ENCODE measurements at places on chromosomes 13 and 19. TPM values are rescaled to one million over a fixed set of nuclear protein-coding genes. Genes with fewer than 3 reads are reported as not detected.

Gene OR4F17
- total RNA-seq, result not detected

Gene ZNF180
- 5.5 TPM for total RNA-seq

DNA sequence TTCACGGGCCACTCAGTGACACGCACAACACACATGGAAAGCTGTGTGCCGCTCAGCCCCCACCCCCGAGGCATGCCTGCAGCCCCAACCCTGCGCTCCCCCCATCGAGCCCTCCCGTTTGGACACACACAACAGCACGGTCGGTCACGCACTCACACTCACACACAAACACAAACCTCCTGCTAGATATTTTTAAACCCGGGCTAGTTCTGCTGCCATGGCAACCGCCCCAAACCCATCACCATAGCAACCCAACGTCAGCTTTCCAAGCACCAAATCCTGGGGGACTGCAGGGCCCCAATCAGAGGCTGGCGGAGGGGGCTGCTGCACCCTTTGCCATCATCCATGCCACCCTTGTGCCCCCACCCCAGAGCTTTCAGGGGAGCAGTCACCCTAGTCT, 2.5 kb upstream of the NOVA2 start:
- no peak overlapping the region for H3K4me3 ChIP-seq
- H3K4me1 ChIP-seq, result no peaks in the 10 kb centered on the region
- H3K27ac ChIP-seq, result no peak overlapping the region
- no peaks in the 10 kb centered on the region for H3K27me3 ChIP-seq
- no peaks in the 10 kb centered on the region for H3K36me3 ChIP-seq
- DNase-seq, result no peak

DNA sequence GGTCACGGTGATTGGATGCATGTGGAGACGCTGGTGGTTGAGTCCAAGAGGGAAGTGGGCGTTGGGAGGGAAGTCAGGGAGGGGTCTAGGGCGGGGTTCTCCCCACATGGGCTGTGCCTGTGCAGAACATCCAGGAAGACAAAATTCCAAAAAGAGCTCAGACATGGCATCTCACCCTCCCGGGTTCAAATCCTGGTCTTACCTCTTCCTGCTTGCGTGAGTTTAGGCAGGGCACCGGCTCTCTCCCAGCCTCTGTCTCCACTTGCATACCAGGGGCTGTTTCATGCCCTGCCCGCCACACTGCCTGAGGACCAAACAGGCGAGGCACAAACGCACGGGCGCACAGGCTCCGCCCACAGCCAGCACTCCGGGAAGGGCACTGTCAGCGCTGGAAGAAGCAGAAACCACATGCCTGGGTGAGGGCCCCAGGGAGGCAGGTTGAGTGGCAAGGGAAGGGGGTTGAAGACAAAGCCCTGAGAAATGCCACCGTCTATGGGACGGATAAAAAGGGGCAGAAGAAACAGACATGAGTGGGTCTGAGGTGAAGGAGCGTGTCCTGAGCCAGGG, 123.6 kb upstream of the SOX1 start:
- no peaks in the 10 kb centered on the region for H3K36me3 ChIP-seq
- H3K27ac ChIP-seq, result no peak overlapping the region
- H3K27me3 ChIP-seq, result no peaks in the 10 kb centered on the region
- no peaks in the 10 kb centered on the region for H3K4me1 ChIP-seq
- no peak for DNase-seq
- no peak overlapping the region for H3K4me3 ChIP-seq

DNA sequence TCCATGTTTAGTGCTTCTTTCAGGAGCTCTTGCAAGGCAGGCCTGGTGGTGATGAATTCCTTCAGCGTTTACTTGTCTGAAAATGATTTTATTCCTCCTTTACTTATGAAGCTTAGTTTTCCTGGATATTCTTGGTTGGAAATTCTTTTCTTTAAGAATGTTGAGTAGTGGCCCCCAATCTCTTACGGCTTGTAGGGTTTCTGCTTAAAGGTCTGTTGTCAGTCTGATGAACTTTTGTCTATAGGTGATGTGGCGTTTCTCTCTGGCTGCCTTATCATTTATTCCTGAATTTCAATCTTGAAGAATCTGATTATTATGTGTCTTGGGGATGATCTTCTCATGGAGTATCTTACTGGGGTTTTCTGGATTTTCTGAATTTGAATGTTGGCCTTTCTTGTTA, 26.0 kb downstream of the ZNF430 start:
- no peaks in the 10 kb centered on the region for H3K36me3 ChIP-seq
- H3K4me1 ChIP-seq, result no peaks in the 10 kb centered on the region
- no peak overlapping the region for H3K27ac ChIP-seq
- H3K4me3 ChIP-seq, result no peak overlapping the region

Gene PALM3
- 6.6 TPM for total RNA-seq

Gene C1QTNF9B
- total RNA-seq, result 0.08 TPM

Gene ZNF175
- 3.9 TPM for total RNA-seq

GRCh38 chr13:113633485-113633873, 24.5 kb downstream of the ATP4B start:
- no peak overlapping the region for H3K27ac ChIP-seq
- peaks cover 59% of the 10 kb centered on the region for H3K36me3 ChIP-seq

- H3K4me1 ChIP-seq, result no peaks in the 10 kb centered on the region
- no peak overlapping the region for H3K4me3 ChIP-seq
These were observed 18.0 kb downstream of the SLC5A5 start for GRCh38 chr19:17889609-17890214.

GRCh38 chr19:46173886-46174480, 25.9 kb downstream of the IGFL2 start:
- no peaks in the 10 kb centered on the region for H3K4me1 ChIP-seq
- H3K36me3 ChIP-seq, result no peaks in the 10 kb centered on the region
- DNase-seq, result no peak
- H3K27me3 ChIP-seq, result no peaks in the 10 kb centered on the region
- no peak overlapping the region for H3K4me3 ChIP-seq
- no peak overlapping the region for H3K27ac ChIP-seq

GRCh38 chr19:49665036-49665350, 664 bp downstream of the IRF3 start:
- peak overlapping the region; percentile 88 for H3K27ac ChIP-seq
- DNase-seq, result no peak
- no peaks in the 10 kb centered on the region for H3K27me3 ChIP-seq
- peaks cover 27% of the 10 kb centered on the region for H3K4me1 ChIP-seq
- peaks cover 8% of the 10 kb centered on the region for H3K36me3 ChIP-seq
- peak overlapping the region; percentile 91 for H3K4me3 ChIP-seq

Gene KLK4
- not detected for total RNA-seq

DNA sequence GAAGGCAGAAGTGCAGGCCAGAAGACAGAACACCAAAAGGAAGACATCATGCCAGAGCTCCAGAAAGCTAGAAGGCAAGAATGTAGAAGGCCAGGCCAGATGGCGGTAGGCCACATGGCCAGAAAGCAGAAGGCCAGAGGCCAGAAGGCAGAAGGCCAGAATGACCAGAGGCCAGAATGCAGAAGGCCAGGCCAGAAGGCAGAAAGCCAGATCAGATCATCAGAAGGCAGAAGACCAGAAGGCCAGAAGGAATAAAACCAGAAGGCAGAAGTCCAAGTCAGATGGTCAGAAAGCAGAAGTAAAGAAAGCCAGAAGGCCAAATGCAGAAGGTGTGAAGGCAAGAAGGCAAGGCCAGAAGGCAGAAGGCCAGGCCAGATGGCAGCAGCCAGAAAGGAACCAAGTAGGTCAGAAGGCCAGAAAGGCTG, 185.0 kb downstream of the TUBA3C start:
- H3K36me3 ChIP-seq, result no peaks in the 10 kb centered on the region
- no peaks in the 10 kb centered on the region for H3K27me3 ChIP-seq
- H3K4me1 ChIP-seq, result peaks cover 22% of the 10 kb centered on the region
- no peak for DNase-seq
- H3K27ac ChIP-seq, result no peak overlapping the region

DNA sequence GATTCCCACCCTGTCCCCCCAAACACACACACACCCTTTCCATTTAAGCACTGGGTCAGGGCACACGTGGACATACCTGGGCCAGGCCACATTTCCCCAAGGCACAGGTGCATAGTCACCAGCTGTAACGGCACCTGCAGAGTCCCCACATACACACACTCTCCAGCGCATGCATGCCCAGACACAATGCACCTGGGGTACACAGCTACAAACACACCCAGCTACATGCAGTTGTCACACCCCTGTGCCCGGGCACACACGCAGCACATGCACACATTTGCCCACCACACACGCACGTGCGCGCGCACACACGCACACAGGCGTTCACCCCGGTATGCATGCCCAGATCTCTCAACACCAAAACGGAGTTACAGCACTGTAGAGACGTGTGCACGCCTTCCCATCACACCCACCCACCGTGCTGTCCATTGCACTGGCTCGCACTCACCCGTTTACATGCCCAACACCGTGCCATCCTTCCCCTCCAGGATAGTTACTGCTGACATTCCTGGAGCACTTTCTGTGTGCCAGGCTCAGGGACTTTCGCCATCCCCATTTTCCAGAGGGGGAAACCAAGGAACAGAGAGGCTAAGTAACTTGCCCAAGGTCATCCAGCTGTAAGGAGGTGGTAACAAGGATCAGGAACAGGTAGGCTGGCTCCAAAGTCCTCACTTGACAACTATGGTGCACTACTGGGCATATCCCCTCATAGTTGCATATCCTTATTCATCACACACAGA, 749 bp upstream of the SHANK1 start:
- H3K4me3 ChIP-seq, result no peak overlapping the region
- H3K36me3 ChIP-seq, result no peaks in the 10 kb centered on the region
- no peaks in the 10 kb centered on the region for H3K27me3 ChIP-seq
- DNase-seq, result no peak
- H3K4me1 ChIP-seq, result peaks cover 4% of the 10 kb centered on the region

Gene SUPT20H
- total RNA-seq, result 23.1 TPM

GRCh38 chr19:2574478-2574931, 98.6 kb downstream of the GADD45B start:
- H3K4me1 ChIP-seq, result peaks cover 31% of the 10 kb centered on the region
- H3K4me3 ChIP-seq, result no peak overlapping the region
- no peaks in the 10 kb centered on the region for H3K36me3 ChIP-seq
- H3K27me3 ChIP-seq, result no peaks in the 10 kb centered on the region

GRCh38 chr13:21925720-21926119, 254.8 kb downstream of the FGF9 start:
- no peaks in the 10 kb centered on the region for H3K27me3 ChIP-seq
- no peak overlapping the region for H3K4me3 ChIP-seq
- no peak overlapping the region for H3K27ac ChIP-seq
- no peaks in the 10 kb centered on the region for H3K4me1 ChIP-seq
- H3K36me3 ChIP-seq, result no peaks in the 10 kb centered on the region

- no peaks in the 10 kb centered on the region for H3K4me1 ChIP-seq
- H3K36me3 ChIP-seq, result no peaks in the 10 kb centered on the region
- DNase-seq, result no peak
- H3K27ac ChIP-seq, result no peak overlapping the region
- no peaks in the 10 kb centered on the region for H3K27me3 ChIP-seq
These were observed 32.8 kb downstream of the ATP12A start for GRCh38 chr13:24713022-24713421.

- no peaks in the 10 kb centered on the region for H3K36me3 ChIP-seq
- H3K4me3 ChIP-seq, result no peak overlapping the region
- no peaks in the 10 kb centered on the region for H3K27me3 ChIP-seq
- no peaks in the 10 kb centered on the region for H3K4me1 ChIP-seq
- no peak overlapping the region for H3K27ac ChIP-seq
These were observed 143.9 kb downstream of the MTUS2 start for GRCh38 chr13:28964052-28964451.

Gene ZNF550
- 4.4 TPM for total RNA-seq

DNA sequence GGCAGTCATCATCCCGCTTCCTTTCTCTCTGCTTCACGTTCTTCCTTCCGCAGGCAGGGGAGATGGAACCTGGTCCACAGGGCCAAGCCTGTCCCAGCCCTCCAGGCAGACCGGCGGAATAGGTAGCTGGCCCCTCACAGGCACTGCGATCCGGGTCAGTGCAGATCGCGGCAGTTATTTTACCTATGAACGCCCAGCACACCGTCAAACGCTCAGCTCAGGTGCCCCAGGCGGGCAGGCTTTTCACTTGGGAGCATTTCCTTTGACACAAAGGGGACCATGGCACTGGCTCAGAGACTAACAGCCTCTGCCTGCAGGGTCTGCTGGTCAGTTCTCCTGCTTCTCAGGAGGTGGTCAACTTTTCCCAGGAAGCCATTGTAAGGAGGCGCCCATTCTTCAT, 97.0 kb upstream of the ZNF98 start:
- H3K4me1 ChIP-seq, result no peaks in the 10 kb centered on the region
- no peak for DNase-seq
- H3K27me3 ChIP-seq, result no peaks in the 10 kb centered on the region
- H3K36me3 ChIP-seq, result no peaks in the 10 kb centered on the region
- H3K27ac ChIP-seq, result no peak overlapping the region
- H3K4me3 ChIP-seq, result no peak overlapping the region

Gene SLC25A42
- 79.7 TPM for total RNA-seq

DNA sequence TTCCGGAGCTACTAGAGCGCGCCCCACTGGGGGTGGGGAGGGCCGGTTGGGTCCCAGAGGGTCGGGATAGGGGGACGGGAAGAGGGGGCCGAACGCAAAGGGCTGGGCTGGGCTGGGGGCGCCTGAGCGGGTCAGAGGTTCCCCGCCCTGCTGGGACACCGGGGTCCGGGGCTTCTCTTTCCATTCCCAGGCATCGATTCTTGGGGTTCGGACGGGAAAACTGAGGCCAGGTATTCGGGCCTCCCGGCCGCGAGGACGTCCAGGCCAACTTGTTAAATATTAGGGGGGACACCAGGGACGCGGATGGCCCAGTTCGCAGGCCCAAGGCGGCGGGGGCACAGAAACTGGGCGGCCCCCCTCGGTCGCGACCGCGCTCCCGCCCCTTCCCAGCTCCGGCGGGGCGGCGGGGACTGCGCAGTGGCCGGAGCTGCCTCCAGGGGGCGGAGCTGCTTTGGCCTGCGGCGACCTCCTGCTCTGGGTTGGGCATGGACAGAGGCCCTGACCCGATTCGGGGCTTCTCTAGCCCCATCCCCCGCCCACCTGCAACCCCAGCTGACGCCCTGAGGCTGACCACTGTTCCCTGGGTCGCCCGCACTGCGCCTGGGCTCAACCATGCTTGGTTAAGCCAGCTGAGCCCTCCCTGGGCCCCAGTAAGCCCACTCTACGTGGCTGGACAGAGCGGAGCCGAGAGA, 1.2 kb upstream of the KLF16 start:
- H3K27me3 ChIP-seq, result no peaks in the 10 kb centered on the region
- DNase-seq, result peak; percentile 82
- H3K4me3 ChIP-seq, result peak overlapping the region; percentile 52
- H3K36me3 ChIP-seq, result no peaks in the 10 kb centered on the region
